ENCODE measurements at places on chromosomes 2 and 18.

DNA sequence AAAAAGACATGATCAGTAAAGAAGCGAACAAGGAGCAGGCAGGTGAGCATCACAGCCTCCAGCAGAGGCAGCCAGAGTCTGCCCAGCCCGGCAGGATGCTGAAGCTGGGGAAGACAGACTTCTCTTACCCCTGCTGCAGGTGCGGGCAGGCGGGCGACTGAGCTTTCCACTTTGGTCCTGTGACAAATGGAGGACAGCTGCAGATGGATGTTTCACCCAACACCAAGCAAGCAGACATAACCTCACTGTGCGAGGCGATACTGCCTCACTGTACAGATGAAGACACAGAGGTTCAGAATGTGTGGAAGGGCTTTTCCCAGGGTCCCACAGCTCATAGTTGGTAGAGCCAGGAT lies 251.0 kb downstream of the AFF3 start:
- no peak for DNase-seq

DNA sequence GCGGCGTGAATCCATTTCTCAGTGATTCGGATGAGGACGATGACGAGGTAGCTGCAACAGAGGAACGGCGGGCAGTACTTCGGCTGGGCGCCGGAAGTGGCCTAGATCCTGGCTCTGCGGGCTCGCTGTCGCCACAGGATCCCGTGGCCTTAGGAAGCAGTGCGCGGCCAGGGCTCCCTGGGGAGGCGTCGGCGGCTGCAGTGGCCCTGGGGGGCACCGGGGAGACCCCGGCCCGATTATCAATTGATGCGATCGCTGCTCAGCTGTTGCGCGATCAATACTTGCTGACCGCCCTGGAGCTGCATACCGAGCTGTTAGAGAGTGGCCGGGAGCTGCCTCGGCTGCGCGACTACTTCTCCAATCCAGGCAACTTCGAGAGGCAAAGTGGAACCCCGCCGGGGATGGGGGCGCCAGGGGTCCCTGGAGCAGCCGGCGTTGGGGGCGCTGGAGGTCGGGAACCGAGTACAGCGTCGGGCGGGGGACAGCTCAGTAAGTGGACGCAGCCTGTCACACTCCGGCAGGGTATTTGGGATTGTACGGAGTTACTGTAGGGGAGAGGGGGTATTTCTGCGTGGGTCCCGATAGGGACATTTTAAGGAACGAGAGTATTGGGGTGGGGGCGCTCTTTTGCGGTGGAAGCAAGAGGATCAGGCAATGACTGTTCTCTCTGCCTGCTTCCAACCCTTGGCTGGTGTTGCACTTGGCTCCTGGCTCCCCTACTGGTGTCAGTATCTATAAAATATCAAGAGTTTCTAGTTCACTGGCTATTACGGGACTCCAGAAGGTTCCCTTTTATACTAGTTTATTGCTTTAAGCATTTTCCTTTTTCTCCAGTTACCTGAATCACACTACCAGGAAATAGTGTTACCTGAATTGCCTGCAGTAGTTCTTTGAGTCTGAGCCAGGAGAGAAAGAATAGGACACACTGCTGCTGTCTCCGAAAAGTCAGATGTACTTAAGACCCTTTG lies 772 bp downstream of the RELCH start:
- no peak for DNase-seq

- no peak for DNase-seq
Observed at GRCh38 chr2:109637749-109638570, 23.8 kb downstream of the SOWAHC start.

DNA sequence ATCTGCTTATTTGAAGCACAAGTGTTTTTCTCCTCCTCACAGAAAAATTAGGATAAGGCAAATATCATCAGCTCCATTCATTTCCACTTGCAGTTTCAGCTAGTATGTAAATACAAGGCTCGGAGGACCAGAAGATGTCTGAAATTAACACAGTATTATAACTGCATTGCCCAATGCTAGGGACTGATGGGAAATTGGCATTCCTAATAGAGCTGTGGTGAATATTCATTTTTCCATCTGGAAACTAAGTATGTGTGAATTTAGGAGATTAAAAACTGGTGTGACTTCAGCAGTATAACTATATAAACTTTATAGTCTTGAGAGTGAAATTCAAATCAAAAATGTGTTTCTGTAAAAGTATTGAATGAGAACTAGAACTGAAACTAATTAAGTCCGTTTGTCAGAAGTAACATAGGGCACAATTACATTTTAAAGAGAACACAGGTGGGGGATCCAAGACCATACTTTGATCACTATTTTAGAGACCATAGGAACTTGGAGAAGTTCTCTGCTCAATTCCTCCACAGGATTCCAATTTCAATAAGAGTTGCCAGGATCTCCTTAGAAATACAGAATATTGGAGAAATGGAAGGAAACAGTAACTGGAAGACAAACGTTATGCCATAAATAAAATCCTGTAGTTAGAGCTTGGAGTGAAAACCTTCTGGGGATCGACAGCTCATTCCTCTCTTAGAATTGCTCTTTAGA lies 12.1 kb upstream of the ITGA6 start:
- no peak for DNase-seq

DNA sequence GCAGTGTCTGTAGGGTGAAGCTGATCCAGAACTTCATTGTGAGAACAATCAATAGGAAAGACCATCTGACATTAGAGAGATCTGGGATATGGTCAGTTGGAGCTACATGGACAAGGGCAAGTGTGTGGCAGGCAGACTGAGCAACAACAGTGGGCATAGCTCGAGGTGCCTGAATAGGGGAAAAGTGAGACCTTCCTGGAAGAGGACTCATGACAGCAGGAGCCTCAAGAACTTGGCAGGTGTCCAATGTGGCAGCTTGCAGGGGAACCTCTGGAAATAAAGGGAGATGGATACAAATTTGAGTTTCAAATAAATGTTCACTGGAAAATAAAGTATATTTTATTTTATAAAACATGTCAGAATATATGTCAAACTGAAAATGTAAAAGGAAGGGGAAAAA lies 117.9 kb downstream of the TANC1 start:
- DNase-seq = peak; percentile 27
